ENCODE measurements at places on chromosomes 7 and 10.

DNA sequence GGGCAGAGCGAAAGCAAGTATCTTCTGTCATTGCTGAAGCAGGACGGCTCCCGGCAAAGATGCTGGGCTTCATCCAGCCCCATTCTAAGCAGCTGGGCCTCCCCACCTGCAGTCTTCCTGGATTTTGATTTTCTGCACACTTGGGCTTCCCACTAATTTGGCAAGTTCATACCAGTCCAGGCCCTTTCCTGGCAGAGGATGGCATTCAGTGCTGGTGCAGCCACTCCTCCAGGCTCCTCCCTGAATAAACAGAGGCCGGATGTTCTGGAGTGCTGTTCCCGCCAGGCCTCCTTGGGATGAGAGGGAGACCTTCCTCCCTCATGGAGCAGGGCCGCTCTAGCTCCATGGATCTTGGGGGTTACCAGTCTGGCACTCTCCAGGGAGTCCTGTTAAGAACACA lies 3.4 kb downstream of the BAG3 start:
- DNase-seq = no peak

DNA sequence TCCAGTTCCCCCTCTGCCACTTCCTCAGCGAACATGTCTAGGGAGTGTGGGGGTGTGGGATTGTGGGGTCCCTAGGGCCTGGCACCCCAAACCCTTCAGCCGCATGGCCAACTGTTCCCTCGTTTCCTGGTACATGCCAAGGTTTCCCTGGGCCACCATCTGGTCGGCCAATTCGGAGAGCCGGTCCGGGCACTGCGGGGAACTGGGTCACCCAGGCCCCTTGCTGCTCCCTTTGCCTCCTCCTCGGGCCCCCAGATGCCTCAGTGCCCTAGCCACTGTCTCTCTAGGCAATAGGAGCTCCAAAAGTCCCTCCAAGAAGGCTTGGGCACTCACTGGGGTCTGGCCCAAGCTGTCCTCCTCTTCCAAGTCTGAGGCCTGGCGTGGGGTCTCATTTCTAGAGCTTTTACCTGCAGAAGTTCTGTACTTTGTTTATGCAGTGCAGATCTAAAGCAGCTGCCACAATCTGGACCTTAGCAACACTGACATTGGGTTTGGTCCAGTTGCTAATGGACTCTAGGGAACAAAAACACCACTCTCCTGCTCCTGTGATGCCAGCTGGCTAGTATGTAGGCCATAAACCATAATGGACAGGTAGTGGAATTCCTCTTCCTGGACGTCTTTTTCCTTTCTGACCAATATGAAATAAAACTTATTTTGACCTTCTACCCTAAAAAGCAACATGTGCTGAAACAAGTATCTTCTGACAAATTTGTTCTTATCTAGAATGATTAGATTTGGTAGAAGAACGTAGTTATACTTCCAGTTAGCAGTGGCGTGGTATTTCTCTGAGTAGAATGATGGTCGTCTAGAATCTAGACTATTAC lies 172.9 kb downstream of the LRRC4 start:
- no peak for DNase-seq

- no peak for DNase-seq
These were observed 216.9 kb downstream of the DYNC1I1 start for GRCh38 chr7:95989301-95989700.

DNA sequence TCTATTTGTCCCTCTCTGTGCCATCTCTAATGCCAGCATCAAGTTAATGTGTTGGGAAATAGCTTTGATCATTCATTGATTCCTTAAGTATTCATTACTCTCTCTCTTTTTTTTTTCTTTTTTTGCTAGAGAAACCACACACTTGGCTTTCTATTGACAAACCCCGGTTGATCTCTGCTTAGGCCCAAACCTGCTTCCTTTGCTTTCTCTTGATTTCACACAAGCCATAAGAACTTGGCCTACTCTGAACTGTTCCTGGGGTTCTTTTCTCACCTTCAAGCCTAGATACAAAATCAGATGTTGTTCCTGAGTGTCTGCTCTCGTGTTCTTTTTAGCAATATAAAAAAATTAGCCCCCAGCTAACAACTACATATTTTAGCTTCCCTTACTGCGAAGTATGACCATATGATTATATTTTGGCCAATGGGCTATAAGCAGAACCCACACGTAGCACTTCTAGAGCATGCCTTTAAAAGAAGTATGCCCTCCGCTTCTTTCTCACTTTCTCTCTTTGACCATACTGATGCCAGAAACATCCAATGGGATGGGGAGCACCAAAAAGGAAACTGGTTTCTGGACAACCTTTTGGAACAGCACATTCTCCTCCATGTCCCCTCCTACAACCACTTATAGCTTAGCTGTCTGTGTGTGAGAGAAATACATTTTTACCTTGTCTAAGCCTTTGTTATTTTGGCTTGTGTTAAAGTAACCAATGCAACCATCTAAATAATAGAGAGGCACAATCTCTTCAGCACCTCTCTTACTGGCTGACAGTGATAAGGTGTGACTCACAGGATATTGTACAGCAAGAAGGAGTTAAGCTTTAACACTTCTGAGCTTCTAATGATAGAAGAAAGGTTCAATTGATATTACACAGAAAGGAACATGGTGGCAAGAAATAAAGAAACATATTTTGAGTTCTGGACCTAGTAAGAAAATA lies 96.6 kb upstream of the LRRN3 start:
- no peak for DNase-seq

GRCh38 chr10:79923145-79923544 lies 25.8 kb downstream of the SFTPD start:
- DNase-seq = no peak

GRCh38 chr7:13028825-13029099 lies 341.3 kb downstream of the ARL4A start:
- DNase-seq = no peak

GRCh38 chr7:47647181-47647917 lies 65.4 kb upstream of the TNS3 start:
- no peak for DNase-seq

- no peak for DNase-seq
These were observed 91.3 kb upstream of the TMEM106B start for GRCh38 chr7:12119620-12120303.

DNA sequence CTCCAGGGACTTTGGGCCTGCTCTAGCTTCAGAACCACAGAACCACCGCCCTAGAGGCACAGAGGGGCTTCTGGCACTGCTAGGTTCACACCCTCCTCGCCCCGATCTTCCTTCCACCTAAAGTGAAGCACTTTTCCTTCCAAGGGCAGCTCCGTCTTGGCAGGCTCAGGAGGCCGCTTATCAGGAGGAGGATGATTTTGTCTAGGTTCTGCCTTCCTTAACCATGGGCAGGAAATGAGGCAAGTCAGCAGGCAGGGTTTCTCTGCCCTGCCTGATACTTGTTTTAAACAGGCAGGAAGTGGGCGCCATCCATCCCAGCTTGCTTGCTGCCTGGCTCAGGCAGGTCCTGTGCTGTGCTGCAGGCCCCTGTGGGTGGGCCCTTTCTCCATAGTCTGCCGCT lies 8.3 kb upstream of the ATP6V0E2 start:
- DNase-seq = no peak

- DNase-seq = no peak
These were observed 223.2 kb downstream of the PTPRN2 start for GRCh38 chr7:158364451-158364850.

GRCh38 chr10:77919713-77920108 lies 6.8 kb downstream of the DLG5 start:
- no peak for DNase-seq

DNA sequence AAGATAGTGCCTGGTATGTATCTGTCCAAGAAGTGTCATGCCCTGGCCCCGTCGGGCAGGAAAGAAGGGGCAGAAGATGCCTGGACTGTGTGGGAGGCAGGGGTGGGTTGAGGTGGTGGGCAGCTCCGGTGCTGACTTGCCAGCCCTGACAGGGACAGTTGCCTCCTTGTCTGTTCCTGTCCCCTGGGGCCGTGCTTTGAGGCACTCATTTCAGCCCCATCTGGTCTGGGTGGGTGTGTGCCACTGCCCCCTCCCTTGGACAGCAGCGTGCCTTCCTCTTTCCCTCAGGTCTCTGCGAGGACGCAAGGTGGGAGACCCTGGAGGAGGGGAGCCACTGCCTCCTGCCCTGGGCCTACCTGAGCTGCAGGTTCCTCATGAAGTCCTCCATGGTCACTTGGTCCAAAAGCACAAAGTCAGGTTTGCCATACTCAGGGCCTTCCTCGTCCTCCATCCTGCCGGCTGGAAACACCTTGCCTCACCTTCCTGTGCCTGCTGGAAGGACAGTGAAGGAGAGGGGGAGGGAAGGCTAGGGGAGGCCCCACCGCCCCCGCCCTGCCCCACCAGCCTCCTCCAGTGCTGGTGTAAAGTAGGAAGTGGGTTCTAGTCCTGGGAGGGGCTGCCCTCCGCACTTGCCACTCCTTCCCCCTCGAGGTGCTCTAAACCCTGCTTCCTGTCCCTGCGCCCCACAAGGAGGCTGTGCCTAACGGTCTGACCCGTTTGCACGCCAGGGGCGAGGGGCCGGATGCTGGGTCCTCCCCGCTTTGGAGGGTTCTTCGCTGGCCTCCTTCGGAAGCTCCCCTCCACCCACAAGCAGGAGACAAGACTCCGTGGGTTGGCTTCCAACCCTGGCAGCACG lies at the start of gene MYO1G:
MYO1G (minus strand) TSS at position 505 of the 856 bp plus-strand sequence; CDS start at position 451, 54 bp downstream.
- DNase-seq = peak; percentile 77

GRCh38 chr7:157523766-157524421 lies 187.1 kb downstream of the DNAJB6 start:
- no peak for DNase-seq

- DNase-seq = no peak
These were observed 9.2 kb downstream of the SGMS1 start for GRCh38 chr10:50614444-50615137.

GRCh38 chr10:125624800-125625199 lies 58.2 kb downstream of the TEX36 start:
- no peak for DNase-seq

DNA sequence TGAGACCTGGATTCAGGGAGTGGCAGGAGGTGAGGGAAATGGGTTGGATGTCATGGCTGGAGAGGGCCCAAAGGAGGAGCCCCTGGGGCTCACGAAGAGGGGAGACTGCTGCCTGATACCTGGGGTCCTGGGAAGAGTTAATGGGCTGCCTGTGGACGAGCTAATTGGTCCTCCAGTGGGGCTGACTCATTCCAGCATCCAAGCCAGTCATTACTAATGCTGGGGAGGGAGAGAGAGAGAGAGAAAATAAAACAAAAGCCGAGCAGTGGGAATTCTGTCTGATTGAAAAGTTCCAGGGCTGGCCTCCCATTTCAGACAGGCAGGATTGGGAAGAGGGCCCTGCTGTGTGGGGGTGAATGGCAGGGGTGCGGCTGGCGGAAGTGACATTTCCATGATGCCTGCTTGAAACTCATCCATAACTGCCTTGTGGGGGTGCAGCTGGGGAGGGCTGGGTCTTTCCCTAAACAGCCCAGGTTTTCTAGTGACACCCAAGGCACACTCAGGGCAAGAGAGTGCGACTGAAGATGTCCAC lies 297.8 kb downstream of the RPS24 start:
- no peak for DNase-seq

DNA sequence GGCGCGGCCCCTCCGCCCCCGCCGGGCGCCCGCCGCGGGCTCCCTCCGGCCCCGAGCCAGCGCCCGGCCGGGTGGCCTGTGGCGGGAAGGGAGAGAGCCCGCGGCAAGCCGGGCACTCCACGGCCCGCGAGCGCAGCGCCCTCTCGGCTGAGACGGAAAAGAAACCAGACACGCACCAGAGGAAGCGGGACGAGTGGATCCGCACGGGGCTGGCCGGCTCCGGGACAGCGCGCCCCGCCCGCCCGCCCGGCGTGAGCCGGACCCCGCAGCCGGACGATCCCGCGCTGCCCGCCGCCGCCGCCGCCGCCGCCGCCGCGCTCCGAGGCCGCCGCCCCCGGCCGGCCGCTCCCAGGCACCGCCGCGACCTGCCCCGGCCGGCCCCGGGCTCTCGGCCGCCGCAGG lies 300 bp downstream of the ARHGAP21 start:
- peak; percentile 8 for DNase-seq

- DNase-seq = no peak
These were observed 836 bp downstream of the DPYSL4 start for GRCh38 chr10:132187430-132188138.

GRCh38 chr7:51316666-51317581 lies at the start of gene COBL:
TSS of gene COBL (minus strand) at chr7:51316809. CDS start at chr7:51316633, 176 bp downstream.
- no peak for DNase-seq

DNA sequence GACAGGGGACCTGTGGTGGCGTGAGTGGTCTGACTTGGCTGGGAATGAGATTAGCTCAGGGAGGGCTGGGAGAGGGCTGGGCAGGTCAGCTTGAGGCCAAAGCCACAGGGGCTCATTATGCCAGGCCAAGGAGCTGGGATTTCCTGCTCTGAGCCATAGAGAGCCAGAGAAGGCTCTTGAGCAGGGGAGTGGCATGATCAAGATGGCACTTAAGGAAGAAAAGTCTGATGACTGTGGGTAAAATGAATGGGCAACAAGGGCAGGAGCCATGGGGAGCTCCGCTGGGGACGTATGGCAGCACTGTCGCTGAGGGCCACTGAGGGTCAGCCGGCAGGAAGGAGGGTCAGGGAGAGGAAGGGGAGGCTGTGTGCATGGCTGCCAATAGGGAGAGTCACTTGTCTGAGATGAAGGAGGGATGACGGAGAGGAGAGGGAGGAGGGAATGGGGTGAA lies 5.8 kb downstream of the ANTXRL start:
- DNase-seq = no peak

GRCh38 chr7:66100408-66101050 lies 14.1 kb upstream of the CRCP start:
- DNase-seq = no peak

- no peak for DNase-seq
These were observed 52.5 kb upstream of the VKORC1L1 start for GRCh38 chr7:65820287-65820950.

GRCh38 chr7:127900141-127900540 lies 131.1 kb downstream of the LRRC4 start:
- no peak for DNase-seq

- DNase-seq = peak; percentile 52
These were observed 154.1 kb upstream of the AHR start for GRCh38 chr7:17144322-17144721.

DNA sequence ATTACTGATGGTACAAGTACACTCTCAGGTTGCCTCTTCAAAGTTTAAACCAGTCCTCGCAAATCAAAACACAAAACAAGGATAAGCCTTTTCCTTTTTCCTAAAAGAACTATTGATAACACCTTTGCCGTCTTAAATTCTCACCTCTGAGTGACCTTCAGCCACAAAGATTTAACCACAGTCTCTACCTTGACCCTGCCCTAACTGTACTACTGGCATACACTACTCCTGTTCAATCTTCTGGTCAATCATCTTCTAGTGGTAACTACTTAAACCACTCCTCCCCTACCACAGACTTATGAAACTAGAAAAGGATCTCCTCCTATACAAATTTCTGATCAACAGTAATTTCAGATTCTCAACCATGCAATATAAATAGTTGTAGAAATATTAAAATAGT lies 15.1 kb downstream of the UPF2 start:
- no peak for DNase-seq

- no peak for DNase-seq
These were observed 749.2 kb upstream of the PCDH15 start for GRCh38 chr10:55550236-55550635.

- no peak for DNase-seq
These were observed 11.1 kb downstream of the H2BK1 start for GRCh38 chr7:151198945-151199848.
